Erythroblast (primary cell): ENCODE measurements at places on chromosomes 2 and 18.
A peak's percentile ranks its signal among the peaks of the same experiment; 100 is the strongest.

DNA sequence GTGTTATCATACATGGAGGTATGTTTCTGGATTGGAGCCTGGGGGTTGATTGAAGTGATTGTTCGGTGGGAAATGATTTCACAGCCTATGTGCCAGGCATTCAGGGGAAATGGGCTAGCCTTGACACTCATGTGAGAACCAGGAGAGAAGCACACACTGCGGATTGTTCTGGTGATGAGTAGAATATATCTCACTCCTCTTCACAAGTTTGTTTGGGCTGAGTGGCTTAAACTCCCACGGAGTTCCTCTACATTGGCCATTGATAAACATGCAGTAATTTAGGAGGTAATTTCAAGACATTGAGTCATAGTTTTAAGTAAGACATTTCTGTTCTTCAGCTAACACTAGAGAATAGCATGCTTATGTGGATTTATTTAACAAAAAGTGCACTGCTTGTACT lies 498.9 kb upstream of the NETO1 start:
- no peak for DNase-seq

DNA sequence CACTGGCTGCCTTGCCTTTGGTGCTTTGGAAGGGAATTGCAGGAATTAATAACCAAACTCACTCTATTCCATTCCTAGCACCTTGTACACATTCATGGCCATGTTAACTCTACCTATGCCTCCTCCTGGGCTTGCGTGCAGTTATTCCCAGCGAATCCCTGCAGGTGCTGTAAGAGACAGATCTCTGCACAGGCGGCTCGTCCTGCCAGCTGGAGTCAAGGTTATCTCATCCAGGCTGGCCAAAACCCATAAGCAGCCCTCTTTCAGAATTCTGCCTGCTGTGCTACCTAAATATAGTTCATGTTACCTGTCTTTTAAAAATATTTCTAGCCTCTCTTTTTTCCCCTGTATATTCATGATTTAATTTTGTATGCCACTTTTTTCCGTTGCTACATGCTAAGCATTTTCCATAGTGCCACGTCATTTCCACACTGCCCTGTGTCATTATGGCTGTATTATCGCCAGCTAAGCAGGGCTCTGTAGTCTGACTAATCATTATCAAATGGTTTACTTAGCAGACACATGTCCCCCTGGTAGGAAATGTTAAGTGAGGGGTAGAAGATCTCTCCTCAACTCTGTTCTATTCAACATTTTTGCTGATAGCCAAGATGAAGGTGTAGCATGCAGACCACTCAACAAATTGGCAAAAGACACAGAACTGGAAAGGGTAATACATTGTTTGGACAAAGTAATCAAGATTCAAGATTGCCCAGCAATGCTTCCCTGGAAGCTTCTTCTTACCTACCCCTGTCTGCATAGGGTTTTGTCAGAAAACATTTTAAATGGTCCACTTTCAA lies 79.7 kb upstream of the TAF1B start:
- DNase-seq: peak; percentile 73

- DNase-seq: no peak
Measured at GRCh38 chr2:16478434-16479210, 187.0 kb downstream of the CYRIA start.

DNA sequence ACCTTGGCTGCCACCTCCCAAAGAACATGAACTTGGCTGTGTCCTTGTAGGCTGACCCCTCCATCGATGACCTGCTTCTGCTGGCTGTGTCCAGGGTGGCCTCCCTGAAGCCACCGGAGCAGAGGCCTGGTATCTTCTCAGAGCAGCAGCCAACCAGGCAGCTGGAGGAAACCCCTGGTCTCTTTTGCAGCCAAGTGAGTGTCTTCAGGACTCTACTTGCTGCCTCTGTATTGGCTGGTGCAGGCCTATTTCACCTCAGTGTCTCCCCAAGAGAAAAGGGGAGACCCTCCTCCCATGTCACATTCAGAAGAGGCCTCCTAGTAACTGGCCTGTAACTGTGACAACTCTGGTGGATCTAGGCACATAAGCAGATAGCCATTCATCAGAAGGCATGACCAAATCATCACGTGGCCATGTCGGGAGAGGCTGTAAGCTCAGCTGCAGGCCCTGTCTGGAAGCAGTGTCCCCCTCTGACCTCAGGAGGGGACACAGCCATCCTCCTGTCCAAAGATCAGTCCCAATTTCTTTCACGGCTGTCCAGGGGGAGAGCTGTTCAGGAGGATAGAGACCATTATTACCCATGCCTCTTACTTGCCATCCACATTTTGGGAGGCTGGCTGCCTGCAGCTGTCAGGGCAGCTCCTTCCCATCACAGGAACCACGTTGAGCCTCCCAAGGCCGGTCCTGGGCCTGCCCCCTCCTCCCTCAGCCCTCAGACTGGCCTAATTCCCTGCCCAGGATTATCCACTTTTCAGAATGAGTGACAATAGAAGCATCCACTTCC lies 20.9 kb upstream of the ROCK2 start:
- no peak for DNase-seq

DNA sequence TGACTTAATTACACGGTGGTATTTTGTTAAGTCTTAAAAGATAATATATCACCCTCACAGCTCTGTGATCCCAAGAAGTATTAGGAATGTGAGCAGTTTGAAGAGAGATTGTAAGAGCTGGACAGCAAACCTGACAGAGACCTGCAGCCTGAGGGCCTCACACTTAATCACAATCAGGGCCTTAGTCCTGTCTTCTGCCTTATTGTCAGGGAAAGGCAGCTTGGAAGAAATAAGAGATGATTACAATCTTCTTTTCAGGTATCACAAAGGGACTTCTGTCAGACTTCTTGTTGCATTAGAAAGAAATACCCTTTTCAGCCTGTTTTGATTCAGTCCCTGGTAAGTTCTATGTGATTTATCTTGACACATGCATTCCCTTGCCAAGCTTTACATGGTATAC lies 1433.8 kb upstream of the SLC39A10 start:
- DNase-seq: no peak

- no peak for DNase-seq
Measured at GRCh38 chr2:236758406-236758805, 188.8 kb downstream of the ACKR3 start.

DNA sequence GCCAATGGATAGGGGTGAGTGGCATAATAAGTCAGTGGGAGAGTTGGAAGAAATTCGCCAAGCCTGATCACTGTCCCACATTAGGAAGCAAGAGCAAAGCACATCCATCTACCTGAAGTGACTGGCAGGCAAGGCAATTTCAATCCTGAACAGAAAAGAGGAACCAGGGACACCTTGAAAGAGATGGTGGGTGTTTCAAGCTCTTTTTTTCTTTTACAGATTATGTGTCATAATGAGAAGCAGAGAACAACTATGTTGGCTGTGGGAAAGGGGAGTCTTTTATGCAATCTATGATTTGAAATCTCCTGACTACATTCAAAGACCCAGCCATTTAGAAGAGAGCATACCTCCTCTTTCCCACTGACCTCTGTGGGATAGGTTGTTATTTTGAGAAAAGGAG lies 63.5 kb downstream of the TGIF1 start:
- no peak for DNase-seq

GRCh38 chr18:59087391-59087790 lies 52.3 kb upstream of the SEC11C start:
- no peak for DNase-seq

GRCh38 chr2:109256111-109256510 lies 127.1 kb downstream of the SH3RF3 start:
- DNase-seq: no peak

DNA sequence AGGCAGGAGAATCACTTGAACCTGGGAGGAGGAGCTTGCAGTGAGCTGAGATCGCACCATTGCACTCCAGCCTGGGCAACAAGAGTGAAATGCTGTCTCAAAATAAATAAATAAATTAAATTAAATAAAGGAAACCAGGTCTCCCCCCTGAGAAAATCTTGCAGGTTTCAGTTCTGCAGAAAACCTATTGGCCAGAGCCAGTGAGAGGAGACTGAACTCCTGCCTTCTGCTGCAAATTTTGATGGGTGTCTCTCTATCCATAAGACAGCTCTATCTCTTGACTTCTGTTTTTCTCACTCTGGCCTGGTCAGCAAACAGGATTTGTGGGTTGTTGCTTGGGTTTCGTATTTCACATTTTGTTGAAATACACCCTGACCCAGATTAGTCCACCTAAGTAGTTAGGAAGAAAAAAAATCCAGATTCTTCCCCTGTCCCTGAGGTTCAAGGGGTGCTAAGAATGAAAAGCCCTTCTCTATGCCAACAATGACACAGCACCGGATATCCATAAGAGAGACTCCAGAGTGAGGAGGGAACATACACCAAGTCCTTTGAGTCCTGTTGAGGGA lies 86.7 kb upstream of the MAP4K4 start:
- no peak for DNase-seq

- DNase-seq: no peak
Measured at GRCh38 chr2:135947483-135947882, 37.9 kb downstream of the DARS1 start.

- DNase-seq: no peak
Measured at GRCh38 chr2:98564541-98565132, 43.7 kb downstream of the COA5 start.

DNA sequence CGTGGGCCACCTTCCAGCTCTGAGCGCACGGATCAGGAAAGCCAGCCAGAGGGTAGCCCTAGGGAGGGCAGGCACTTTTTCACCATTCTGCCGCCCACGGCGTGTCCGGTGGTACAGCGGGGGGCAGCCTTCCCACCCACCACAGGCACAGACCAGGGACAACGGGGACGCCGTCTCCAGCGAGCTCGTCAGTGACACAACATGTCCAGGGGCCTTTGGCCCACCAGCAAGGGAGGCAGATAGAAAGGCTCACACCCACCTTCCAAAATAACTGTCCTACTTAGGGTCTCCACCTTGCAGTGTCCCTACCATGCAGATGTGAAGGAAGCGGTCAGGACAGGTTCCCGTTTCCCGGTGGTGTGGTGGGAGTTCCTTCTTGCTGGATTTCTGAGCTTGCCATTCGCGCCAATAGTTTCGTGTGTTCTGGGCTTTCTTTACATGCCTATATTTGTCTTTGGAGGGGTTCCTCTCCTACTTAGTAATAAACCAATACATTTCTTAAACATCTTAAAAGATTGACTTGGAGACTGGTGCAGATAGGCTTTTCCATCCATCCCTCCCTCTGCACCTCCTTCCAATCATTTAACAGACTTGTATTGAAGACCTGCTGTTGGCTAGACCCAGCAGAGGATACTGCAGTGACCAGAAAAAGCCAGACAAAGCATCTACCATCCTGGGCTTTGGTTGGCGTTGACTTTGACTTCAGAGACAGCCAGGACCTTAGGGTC lies 872 bp downstream of the ASB1 start:
- no peak for DNase-seq

DNA sequence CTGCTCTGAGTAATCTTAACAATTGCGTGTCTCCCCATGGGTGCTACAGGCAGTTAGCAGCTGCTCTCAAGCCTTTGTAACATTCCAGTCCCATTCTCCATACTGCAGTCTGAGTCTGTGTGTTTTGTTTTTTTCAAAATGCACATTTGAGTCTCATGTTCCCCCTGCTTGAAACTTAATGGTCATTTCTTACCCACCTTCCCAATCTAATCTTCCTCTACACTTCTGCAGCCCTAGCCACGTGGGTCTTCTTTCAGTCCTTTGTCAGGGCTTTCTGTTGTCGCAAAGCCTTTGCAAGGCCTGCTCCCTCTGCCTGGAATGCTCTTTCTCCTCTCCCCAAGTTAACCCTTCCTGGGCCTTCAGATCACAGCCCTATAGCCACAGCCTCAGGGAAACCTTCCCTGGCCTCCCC lies 24.5 kb downstream of the ELAC1 start:
- no peak for DNase-seq

DNA sequence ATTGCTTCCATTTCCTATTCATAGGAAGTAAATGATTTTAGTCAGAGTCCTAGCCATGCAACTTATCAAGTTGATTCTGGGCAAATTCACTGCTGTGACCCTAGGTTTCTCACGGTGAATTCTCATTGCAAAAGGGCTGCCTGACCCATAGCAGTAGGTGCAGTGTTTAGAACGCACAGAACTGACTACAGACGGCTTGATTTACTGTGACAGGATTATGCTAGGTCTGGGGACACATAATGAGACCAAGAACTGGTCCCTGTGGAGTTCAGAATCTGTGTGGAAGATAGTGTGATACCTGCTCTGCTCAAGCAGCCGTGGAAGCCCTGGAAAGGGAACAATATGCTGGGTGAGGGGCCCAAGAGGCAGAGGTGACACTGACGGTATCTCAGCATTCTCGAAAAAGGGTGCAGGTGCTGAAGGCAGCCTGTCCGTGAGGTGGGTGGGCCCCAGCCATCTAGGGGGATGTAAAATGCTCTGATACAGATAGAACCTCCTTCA lies 46.4 kb downstream of the ABCG8 start:
- DNase-seq: no peak

DNA sequence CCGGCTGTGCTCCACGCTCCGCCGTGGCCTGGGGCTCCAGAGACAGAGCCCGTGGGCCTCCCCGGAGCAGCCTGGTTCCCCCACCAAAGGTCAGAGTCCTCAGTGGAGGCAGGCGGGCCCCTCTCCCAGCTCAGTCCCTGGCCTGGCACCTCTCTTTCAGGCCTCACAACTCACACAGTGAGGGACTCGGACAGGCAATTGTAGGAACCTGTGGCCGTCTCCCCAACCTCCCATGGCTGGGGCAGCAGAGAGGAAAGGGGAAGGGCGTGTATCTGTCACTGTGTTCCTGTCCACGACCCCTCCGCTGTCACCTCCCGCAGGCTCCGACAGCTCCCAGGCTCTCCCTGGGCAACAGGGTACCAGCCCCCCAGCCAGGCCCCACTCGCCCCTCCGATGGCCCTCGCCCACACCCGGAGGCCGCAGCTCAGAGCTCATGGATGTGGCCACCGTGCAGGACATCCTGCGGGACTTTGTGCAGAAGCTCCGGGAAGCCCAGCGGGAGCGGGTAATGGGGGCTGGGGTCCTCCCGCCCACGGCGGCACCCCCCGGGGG lies 32.4 kb upstream of the SNED1 start:
- DNase-seq: no peak

DNA sequence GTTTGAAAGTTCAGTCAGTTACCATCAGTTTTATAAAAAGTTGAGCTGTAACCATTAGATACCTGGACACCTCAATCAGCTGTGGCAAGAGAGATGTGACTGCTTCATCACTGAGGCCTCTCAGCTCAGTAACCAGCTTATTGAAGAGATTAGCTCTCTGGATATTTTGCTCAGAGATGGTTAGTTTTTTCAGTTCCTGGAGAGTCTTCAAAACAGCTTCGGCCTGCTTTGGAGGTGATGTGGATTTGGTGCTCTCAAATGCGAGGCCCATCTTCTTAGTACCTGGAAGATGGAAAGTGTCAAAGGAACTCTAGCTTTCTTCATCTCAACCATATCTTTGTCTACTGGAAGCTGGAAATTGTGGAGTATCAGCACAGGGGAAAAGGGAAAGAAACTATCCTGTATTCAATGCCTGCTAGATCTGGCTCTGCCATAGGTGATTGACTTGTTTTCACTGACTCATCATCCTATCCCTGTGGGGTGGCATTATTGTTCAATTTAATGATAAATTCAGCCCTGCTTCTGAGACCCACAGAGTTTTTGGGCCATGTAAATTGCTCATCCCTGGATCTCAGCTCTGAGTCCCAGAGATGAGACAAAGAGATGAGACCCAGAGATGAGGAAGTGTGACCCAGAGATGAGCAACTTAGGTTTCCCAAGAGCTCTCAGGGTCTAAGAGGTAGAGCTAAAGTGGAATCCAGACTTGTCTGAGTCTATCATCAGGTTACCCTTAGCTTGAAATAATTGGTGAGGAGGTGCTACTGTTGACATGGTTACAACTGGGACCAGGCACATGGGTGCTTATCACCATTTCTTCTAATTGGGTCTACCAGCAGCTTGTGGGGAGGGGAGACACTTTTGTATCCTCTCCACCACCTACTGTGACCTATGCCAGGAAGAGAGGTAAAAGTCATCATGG lies 10.4 kb downstream of the APOB start:
- no peak for DNase-seq

- DNase-seq: no peak
Measured at GRCh38 chr2:181988154-181988924, 2.7 kb downstream of the PPP1R1C start.
